NB4 (cell line): ENCODE measurements at places on chromosomes 7 and 10.

GRCh38 chr7:142626420-142627035 lies 122.7 kb upstream of the PRSS1 start:
- peak; percentile 65 for DNase-seq

DNA sequence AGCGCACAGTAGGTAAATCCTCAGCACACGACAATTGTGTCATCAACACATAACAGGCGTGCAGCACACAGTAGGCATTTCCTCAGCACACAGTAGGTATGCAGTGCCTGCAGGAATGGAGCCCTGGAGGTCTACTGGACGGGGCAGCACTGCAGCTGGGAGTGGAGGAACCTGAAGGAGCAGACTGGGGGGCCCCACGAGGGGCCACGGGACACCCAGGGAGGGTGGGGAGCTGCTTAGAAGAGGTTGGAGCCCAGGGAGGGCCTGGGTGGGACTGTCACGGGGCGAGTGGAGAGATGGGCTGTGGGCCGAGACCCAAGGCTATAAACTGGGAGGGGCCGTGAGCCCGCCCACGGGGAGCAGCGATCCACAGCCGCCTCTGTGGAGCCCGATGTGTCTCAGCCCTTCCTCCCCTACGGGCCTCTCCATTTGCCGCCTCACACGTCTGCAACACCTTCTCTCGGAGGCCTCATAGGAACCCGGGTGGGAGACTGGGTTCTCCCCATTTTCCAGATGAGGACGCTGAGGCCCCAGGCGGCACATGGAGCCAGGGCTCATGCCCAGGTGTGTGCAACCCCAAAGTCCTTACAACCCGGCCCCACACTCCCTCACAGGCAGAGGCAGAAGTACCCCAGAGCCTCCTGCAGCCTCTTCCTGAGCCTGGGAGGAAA lies 101.5 kb downstream of the MICALL2 start:
- DNase-seq = peak; percentile 64

DNA sequence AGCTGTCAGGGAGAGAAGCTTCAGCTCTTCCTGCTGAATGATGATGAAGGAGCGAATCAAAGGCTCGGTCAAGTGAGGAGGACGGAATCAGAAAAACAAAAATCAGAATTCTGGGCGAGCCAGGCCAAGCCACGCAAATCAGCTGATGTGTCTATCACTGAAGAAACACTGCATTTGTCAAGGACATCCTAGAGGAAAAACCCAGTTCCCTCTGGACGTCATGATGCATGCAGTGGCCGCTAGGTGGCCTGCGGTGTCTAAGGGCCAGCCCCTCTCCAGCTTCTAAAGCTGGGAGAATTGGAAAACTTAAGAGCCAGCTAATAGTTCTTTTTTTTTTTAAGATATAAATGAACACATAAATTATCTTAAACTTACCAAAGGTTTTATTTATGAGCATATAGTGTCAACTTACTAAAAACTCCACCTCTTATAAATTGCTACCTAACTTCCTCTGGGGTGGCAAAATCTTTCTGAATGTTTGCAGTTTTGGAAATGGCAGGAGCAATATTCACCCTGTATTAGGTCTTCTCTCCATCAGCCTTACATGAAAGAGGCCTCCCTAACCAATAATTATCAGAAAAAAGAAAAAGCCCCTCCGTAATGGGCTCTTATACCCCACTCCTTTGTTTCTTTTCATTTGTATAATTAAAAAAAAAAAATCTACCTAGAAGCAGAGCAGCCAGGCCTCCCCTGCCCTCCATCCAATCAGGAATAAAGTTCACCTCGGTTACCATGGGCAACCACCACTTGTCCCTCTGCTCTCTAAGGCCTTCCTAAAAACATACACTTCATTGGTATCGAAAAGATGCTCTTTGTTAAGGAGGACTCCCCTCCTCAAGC lies 186.8 kb downstream of the USP6NL start:
- DNase-seq = peak; percentile 28

DNA sequence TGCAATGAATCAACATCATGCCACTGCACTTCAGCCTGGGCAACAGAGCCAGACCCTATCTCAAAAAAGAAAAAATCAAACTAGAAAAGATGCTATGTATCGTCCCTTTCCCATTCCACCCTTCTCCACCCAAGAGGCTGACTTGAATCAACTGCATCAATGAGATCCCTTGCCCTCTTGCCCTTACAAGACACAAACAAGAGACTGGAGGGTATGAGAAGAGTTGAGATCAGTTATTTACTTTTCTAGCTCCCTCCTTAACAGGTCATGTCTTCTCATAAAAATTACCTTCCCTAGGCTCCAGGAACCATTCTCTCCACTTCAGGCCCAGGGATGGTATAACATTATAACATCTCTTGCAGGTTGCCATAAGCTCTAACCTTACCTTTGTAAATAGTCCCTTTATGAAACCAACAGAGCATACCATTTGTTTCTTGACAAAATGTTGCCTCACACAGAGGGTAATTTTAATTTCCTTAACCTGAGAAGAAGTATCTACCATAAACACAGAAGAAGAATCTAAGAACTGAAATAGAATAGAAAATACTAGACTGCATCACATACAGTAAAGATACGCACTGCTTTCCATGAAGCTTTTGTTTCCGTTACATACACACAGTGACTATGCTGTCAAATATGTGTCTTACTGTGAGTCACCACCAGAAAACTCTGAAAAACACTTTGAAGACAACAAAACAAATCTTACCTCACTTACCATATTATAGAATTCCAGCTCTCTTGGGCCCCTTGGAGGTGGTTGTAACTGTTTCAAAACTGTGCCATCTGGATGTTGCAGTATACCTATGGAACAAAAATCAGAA lies 30.5 kb downstream of the IPMK start:
- no peak for DNase-seq

- DNase-seq = no peak
Observed at GRCh38 chr10:131706952-131707351, 193.9 kb upstream of the PPP2R2D start.

- DNase-seq = no peak
Observed at GRCh38 chr10:34615770-34616169, 199.3 kb downstream of the PARD3 start.

DNA sequence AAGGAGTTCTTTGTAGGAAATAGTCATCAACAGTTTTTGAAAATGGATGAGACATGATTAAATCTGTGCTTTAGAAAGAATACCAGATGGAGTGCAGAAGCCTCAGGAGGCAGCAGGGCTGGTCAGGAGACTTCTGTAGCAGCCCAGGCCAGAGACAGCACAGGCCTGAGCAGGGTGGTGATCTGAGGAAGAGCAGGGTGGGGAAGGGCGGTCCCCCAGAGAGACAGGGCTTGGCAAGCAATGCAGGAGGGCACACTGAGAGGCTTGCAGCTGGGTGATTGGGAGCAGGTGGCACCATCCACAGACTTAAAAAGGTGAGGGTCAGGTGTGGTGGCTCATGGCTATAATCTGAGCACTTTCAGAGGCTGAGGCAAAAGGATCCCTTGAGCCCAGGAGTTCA lies 4.3 kb upstream of the SMKR1 start:
- DNase-seq = no peak

- DNase-seq = no peak
Observed at GRCh38 chr10:123141791-123142700, 5.9 kb upstream of the HMX2 start.

DNA sequence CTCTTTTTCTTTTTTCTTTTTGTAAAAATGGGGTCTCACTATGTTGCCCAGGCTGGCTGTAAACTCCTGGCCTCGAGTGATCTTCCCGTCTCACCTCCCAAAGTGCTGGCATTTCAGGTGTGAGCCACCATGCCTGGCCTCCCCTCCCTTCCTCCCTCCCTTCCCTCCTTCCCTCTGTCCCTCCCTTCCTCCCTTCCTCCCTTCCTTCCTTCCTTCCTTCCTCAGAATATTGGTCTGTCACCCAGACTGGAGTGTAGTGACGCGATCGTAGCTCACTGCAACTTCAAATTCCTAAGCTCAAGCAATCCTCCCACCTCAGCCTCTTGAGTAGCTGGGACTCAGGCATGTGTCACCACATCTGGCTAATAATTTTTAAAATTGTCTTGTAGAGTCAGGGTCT lies 8.4 kb downstream of the AGAP3 start:
- no peak for DNase-seq

DNA sequence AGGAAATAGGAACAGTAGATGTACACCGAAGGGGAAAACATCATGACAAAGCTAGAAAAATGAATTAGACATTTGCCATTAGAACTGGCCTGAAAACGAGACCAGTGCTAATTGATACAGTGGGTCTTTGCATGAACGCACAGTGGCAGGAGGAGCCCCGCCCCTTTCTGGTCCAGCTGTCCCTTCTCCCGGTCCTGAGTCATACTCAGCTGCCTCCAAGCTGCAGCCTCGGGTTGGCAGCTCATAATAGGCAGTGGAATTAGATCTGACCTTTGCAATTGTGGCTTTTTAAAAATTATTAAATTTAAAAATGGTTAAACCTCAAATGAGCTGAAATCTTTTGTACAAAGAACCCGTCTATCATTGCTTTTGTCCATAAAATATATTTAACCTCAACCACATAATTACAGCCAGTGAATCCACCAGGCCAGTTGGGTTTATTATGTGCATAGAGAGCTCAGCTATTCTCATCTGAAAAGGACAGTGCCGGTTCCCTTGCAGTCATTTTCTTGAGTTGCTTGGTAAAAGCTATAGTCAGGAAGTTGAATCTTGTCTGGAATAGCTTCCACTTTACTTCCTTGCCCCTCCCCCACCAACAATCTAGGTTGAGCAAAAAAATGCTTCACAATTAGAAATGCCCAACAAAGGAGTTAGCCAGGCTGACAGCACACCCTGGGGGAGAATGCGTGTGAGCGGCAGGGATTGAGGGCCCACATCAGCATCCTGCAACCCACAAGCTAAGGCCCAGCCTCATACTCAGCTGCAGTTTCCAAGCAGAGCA lies 147.1 kb downstream of the BUB3 start:
- DNase-seq = peak; percentile 9

DNA sequence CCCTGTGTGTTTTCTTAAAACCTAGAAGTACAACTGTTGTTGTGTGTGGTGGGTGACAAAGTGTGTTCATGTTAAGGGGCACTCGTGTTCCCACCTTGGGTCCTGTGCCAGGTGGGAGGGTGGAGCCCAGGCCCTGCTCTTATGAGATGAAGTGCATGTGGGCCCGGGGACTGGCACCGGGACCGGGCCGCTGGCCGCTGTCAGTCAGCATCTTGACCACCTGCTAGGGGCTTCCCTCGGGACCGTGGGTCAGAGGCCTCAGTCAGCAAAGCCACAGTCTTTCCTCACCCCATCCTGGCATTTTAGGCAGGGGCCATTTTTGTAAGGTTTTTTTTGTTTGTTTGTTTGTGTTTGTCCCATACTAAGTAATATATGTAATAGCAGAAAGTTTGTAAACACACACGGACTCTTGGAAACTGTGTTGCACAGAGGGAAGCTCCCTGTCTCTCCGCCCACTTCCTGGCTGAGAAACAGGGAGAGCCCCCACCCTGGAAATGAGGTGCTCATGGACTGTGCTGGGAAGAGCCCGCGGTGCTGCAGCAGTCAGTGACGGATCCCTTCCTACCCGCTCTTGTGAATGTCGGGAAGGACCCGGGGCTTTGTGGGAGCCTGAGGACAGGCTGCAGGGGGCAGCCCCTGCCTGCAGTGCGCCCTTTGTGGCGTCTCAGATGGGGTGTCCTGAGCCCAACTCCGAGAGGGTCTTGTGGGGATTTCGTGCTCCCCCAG lies 13.4 kb downstream of the AGAP3 start:
- no peak for DNase-seq

DNA sequence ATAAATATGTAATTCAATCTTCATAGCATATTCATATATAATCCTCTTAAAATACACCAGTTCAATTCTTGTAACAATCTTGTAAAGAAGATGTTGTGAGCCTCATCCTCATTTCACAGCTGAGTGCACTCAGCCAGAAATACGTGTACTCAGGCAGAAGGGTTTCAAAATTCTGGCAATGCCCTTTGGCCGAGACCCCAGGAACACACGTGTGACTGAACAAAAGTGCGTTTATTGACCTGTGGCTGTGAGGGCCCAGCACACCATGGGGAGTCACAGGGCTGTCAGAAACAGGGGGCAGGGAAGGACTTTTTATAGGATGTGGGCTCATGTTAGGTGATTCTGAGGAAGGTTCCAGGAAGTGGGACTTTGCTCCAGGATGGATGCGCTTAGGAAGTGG lies 21.5 kb downstream of the GIMAP8 start:
- DNase-seq = no peak

GRCh38 chr7:94441138-94441537 lies 46.4 kb downstream of the COL1A2 start:
- no peak for DNase-seq

DNA sequence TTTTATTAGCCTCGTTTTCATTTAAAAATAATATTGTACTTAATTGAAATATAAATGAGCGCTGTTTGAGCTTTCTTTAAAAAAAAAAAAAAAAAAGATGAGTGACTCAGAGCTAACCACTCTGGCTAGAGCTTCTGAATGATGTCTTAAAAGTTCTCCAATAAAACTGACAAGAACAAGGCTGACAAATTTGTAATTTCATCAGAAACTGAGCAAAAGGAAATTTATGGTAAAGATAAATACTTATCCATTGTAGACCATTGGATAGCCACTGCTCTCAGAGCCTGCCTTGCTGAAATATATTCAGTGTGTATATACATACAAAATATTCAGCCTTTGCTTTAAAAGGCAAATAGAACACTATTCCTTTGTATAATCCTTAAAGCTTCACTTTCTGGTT lies 91.2 kb upstream of the OIT3 start:
- DNase-seq = no peak

DNA sequence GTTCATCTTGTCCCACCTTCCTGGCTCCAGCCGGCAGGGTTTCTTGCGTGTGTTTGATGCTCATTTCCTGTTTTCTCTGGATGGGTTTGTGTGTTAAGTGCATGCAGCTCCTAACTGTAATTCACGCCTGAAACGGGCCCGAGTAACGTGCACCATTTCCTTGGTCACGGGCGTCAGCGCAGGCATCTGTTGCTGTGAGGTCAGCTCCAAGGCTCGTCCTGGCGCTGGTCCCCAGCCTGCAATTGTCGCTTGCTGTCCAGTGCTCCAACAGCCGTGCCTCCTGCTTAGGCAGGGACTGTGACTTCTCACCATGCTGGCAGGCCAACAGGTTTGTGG lies 201.1 kb downstream of the GLRX3 start:
- no peak for DNase-seq

GRCh38 chr10:25068152-25069058 lies 52.0 kb downstream of the THNSL1 start:
- no peak for DNase-seq

- DNase-seq = no peak
Observed at GRCh38 chr7:41730668-41731067, 27.8 kb upstream of the INHBA start.

DNA sequence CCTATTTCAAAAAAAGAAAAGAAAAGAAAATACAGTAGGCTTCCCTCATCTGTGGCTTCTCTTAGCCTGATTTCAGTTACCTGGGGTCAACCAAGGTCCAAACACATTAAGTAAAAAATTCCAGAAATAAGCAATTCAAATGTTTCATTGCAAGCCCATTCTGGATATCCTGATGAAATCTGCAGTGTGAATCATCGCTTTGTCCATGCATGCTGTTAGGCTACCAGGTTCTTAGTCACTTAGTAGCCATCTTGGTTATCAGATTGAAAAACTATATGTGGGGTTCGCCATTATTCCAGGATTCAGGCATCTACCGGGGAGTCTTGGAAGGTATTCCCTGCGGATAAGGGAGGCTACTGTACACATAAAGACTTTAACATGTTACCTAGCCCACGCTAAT lies 991 bp upstream of the FAM204A start:
- DNase-seq = peak; percentile 11

- DNase-seq = no peak
Observed at GRCh38 chr7:158617737-158618128, 30.1 kb upstream of the PTPRN2 start.
